ENCODE measurements at places on chromosomes 2 and 18. TPM values are rescaled to one million over a fixed set of nuclear protein-coding genes. Genes with fewer than 3 reads are reported as not detected.

GRCh38 chr2:64342195-64343099 is 111.5 kb upstream of the LGALSL start:
- H3K4me1 ChIP-seq, result no peaks in the 10 kb centered on the region
- H3K36me3 ChIP-seq, result no peaks in the 10 kb centered on the region
- no peak overlapping the region for H3K4me3 ChIP-seq
- H3K27me3 ChIP-seq, result no peaks in the 10 kb centered on the region

GRCh38 chr2:133576714-133577113 is 8.5 kb upstream of the NCKAP5 start:
- peaks cover 20% of the 10 kb centered on the region for H3K4me1 ChIP-seq
- H3K27ac ChIP-seq, result no peak overlapping the region
- H3K4me3 ChIP-seq, result no peak overlapping the region
- H3K27me3 ChIP-seq, result no peaks in the 10 kb centered on the region
- no peaks in the 10 kb centered on the region for H3K36me3 ChIP-seq
- DNase-seq, result no peak

DNA sequence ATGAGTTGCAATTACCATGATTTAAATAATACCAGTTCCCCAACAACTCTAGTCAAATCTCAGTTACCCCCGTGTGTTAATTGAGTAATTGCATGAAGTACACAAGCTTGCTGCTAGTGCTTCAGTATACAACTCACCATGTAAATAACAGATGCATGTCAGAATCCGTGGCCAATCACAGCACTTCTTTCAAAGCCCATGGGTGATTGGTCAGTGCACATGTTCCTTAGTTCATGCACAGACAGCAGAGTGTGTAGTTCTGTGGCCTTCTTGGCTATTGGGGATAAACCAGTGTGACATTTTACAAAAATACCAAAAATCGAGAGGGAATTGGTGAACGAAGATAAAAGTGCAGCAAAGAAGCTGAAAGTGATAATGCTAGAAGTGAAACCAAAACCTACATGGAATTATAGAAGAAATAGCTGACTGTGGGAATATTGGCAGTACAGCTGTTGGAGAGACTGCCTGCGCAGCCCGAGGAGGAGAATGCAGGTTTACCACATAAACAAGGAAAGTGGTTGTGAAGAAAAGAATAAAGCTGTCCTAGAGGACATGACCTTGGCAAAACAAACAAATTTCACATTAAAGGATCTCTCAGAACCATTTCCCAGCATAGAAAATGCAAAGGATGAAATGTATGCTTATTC is 59.4 kb downstream of the NEDD4L start:
- no peak overlapping the region for H3K27ac ChIP-seq
- no peaks in the 10 kb centered on the region for H3K36me3 ChIP-seq
- H3K4me1 ChIP-seq, result peaks cover 15% of the 10 kb centered on the region
- H3K27me3 ChIP-seq, result no peaks in the 10 kb centered on the region

DNA sequence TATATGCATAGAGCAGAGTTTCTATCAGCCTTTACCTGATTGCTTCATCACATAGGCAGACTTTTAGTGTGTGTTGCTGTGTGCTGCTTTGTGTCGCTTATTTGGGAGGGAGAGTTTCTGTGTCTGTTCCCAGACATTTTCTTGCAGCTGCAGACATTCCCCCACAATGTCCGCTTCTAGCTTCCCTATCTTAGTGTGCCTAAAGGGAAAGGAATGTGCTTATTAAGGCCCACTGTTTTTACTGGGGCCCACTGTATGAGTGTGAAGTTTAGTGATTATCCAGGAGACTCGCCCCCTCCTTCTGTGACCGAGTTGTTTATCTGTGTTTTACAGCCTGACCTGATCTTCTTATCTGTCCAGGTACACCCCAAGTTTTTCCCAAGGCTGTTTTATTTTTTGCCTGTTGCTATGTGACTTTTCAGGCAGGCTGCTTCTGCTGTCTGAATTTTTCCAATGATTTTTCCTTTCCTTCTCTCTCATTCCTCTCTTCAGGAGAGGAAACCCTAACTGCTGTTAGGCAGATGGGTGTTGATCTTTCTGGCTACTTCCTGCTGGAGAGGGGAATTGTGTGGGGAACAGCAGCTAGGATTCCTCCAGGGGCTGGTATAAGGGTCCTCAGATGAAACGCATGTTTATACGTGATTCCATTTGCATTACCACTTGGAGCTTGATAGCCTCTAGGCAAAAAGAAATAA is 47.6 kb downstream of the STK17B start:
- no peaks in the 10 kb centered on the region for H3K36me3 ChIP-seq
- no peaks in the 10 kb centered on the region for H3K4me1 ChIP-seq
- no peak overlapping the region for H3K27ac ChIP-seq
- H3K27me3 ChIP-seq, result no peaks in the 10 kb centered on the region
- H3K4me3 ChIP-seq, result no peak overlapping the region

- DNase-seq, result no peak
- H3K27ac ChIP-seq, result no peak overlapping the region
- H3K4me3 ChIP-seq, result no peak overlapping the region
- no peaks in the 10 kb centered on the region for H3K36me3 ChIP-seq
- no peaks in the 10 kb centered on the region for H3K4me1 ChIP-seq
- no peaks in the 10 kb centered on the region for H3K27me3 ChIP-seq
Measured at GRCh38 chr2:228257379-228257778, 75.9 kb upstream of the SPHKAP start.

GRCh38 chr2:199902486-199903110 is 8.5 kb upstream of the C2orf69 start:
- no peak for DNase-seq
- H3K27ac ChIP-seq, result no peak overlapping the region
- H3K4me1 ChIP-seq, result no peaks in the 10 kb centered on the region
- H3K4me3 ChIP-seq, result no peak overlapping the region

The IL36A gene
- total RNA-seq, result not detected

All from esophagus muscularis mucosa (tissue), 4 donors.